ENCODE measurements at places on chromosomes 2 and 18. TPM values are rescaled to one million over a fixed set of nuclear protein-coding genes. Genes with fewer than 3 reads are reported as not detected.

Gene UGT1A6
- not detected for total RNA-seq

DNA sequence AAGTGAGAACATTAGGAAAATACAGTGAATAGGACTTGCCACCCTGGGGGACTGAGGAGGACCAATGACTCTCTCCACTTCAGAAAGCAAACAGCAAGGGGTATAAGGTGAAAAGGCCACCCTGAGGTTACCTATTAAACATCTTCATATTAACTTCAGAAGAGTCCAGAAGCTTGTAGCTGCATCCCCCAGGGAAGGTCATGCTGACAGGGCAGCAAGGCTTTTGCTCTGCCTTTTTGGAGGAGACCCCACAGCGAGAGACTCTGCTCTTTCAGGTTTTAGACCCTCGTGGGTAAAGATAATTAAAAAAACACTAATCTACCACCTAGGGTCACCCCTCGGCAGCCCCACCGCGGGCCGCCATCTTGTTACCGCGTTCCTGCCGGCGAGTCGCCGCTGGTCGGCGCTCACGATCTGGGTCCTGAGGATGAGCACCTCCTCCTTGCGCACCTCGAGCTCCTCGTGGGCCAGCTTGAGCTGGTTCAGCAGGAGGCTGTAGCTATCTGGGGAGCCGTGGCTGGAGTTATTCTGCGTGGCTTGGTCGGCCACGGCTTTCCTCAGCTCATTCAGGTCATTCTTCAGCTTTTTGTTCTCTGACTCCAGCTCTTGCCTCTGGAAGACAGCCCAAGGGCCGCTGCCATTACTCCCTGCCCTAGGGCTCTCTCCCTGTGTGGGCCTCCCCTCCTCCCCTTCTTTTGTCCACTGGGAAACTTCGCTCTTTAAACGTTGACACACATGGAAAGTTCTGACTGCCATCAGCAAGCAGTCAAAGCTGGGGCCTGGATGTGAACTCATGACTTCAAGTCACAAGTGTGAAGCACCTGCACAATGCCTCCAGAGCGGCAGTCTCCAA, 50.7 kb upstream of the ACAA2 start:
- DNase-seq: peak; percentile 5

GRCh38 chr2:98623657-98624056, 15.3 kb downstream of the UNC50 start:
- DNase-seq: peak; percentile 39

Gene RAX
- not detected for total RNA-seq

DNA sequence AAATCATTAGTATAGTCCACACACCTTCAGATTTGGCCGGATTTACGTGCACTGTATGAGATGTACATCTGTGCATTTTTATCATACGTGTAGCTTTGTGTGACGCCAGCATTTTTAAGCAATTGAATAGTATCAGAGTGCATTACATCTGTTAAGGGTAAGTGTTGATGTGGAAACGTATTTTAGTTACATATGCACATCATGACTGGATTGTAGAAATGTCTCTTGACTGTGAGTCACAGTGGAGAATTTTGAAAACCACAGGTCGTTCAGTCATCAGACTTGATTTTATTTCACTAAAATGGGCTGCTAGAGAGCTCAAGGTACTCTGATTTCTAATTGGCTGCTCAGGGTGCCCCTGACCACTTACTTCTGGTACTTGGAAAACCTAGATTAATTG, 5.4 kb upstream of the GPBAR1 start:
- DNase-seq: no peak

- no peak for DNase-seq
These were observed 25.3 kb upstream of the IL1RN start for GRCh38 chr2:113102133-113102532.

DNA sequence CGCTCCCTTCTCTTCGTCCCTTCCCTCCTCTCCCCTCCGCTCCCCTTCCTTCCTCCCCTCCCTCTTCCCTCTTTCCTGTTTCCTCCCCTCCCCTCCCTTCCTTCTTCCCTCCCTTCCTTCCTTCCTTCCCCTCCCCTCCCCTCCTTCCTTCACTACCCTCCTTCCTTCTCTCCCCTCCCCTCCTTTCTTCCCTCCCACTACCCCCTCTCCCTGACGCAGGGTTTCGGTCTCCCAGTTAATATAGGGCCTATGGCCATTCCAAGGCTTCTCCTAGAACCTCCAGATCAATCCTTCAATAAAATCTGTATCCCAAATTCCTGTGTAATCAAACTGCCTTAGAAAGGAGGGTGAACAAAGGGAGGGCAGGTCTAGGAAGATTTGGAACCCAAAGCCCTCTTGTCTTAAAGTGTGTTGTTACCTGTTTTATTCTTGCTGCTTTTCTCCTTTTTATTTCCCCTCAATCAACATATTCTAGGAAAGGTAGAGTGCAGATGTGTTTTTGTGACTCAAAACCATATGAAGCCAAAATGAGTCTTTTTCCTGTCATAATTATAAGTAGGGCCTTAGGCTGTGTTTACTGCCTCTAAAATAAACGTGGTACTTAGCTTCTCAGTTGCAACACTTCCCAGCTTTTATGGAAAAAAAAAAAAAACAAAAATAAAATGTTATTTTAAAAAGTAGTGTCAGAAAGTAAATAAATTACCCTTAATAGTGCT, 53.7 kb downstream of the GPD2 start:
- DNase-seq: no peak

Gene PCBP1
- total RNA-seq: 404 TPM

DNA sequence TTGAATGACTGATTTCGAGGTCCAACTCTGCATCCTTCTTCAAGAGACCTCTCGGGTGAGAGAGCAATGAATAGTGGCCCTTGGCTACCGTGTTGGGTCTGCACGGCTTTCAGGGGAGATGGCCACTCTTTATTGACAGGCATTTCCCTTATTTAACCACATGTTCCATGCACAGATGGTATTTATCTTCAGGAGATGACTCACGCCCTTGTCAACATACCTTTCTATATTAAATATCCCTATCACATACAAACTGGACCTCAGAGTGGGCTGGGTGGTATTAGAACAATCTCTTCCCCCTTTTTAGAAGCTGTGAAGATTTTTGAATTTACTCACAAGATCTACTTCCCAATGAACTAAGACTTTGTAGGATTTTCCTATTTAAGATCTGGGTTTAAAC, 109.6 kb upstream of the CDC42EP3 start:
- DNase-seq: no peak

DNA sequence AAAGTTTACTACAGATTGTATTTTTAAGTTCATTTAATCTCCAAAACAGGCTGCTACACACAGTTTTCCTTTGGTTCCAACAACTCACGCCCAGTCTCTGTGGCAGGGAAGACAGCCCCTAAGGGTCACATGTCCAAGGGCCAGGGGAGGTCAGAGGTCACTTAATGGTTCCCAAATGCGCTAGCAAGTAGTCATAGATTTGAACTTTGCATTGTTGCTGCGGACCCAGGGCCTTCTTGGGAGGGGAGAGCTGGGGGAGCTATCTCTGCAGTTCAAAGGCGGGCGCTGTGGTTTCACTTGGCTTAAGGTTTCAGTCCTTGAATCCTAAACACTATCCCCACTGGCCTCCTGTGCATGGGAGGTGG, 74.8 kb upstream of the ZNF532 start:
- no peak for DNase-seq

Gene ZNF385B
- total RNA-seq: 51.3 TPM

DNA sequence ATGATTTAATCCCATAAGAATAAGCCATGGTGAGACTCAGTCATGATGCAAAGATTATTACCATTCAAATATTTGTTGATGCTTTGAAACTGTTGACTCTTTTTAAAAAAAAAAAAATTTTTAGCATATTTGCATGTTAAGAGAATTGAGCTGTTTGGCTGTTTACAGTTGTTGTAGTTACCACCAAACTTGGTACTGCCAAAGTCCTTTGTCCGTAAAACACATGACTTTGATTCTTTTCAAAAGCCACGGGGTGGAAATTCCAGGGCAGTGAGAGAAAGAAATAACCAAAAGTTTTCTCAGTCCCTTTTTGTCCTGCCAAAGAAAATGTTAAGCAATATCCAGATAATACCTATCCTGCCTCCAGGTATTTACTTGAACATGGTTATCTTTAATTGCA, 474.8 kb downstream of the METTL4 start:
- DNase-seq: no peak

DNA sequence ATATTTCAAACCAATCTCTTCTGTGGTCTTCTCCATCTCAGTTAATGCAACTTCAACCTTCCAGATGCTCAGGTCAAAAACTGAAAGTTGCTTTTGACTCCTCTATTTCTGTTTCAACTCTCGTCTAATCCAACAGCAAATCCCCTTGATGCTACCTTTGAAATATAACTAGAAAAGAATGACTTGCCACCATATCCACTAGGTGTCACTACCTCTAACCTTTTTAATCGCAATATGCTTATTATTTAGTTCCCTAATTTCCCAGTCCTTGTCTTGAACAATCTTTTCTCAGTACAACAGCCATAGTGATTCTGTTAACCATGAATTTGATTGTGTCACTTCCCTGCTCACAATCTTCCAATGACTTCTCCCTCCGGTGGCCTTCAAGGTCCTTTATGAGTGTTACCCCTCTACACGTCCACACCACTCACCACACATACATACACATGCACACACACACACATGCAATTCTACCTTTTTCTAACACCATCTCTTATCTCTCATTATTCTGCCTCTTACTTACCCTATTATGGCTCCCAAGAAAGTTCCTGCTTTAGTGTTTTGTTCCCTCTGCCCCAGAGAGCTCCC, 245.5 kb upstream of the KCNJ3 start:
- DNase-seq: no peak

Gene COPS8
- total RNA-seq: 47.2 TPM

Gene EPB41L3
- 79.7 TPM for total RNA-seq

- no peak for DNase-seq
These were observed 1325.0 kb upstream of the CDH2 start for GRCh38 chr18:29501952-29502351.

- no peak for DNase-seq
These were observed 65.7 kb upstream of the RTN4 start for GRCh38 chr2:55115761-55116597.

DNA sequence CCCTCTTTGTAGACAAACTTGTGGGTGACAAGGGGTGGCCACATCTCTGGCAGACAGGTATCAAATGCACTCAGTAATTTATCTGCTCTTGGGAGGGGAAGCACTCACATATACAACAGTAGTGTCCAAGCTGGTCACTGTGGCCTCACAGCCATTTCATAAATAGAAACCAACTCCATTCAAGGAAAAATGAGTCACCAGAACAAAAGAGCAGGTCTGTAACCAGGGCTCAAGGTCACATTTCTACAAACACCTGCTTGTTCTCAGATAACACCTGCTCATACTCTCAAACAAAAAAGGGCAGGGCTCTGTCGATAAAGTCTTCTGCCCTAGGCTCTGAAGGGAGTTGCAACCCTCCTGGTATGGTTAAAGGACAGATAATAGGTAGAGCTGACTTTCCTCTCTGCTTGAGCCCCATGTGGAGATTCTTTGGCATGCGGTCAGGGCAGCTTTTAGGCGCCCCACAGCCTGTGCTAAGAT, 459.0 kb downstream of the BCL11A start:
- no peak for DNase-seq

Gene CAVIN2
- 73.6 TPM for total RNA-seq

Gene CLHC1
- 9.2 TPM for total RNA-seq

Gene EVX2
- not detected for total RNA-seq

Gene IL1R2
- total RNA-seq: 4.9 TPM

DNA sequence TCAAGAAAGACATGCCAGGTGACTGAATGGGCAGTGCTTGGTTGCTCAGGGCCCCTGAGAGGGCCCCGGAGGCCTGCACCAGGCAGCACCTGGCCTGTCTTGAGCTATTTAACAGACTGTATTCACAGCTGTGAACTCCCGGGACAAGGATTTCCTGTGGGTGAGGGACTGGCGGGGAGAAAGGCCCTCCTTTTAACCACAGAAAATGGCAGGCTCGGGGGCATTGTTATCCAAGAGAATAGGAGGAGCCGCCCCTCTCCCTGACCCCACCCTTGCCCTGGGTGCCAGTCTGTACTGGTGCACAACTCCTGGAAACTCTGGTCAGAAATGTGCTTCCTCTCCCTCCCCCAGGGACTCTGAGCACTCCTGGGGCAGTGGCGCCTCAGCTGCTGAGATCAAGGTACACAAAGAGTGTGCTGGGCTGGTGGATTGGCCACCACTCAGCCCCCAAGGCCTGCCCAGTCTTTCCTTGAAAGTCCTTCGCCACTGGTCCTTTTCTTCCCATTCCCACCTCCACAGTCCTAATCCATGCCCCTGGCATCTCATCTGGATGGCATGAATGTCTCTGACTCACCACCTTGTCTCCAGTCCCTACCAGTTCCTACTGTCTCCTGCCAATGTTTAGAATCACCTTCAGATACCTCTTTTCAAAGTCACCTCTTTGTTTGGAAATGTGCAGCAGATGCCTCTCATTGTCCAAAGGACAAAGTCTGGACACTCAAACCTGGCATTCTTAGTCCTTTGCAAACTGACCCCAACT, 19.6 kb upstream of the EPAS1 start:
- DNase-seq: no peak

Gene ADCYAP1
- total RNA-seq: 0.08 TPM

Gene TTC27
- 9.9 TPM for total RNA-seq

- DNase-seq: no peak
These were observed 110.9 kb downstream of the LYPD6 start for GRCh38 chr2:149441255-149441654.

GRCh38 chr2:235931676-235932075, 236.5 kb downstream of the GBX2 start:
- DNase-seq: no peak

Gene UGT1A4
- total RNA-seq: not detected

DNA sequence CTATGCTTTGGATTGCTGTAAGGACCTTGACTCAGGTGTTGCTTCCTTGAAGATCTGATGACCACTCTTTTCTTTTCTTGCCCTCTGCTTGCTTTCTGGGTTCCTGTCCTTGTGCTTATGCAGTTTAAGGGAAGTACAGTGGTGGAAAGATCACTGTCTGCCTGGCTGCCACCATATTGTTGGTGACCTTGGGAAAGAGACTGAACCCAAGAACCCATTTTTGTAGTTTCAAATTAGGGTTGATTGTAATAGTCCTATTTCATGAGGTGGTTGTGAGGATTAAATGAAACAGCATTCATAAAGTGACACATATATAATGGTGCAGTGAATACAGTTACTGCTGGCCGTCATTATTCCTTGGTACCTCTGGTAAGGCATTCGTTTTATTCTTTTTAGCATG, 41.1 kb downstream of the MAP4K4 start:
- no peak for DNase-seq

Gene PRKAG3
- not detected for total RNA-seq

Gene BOK
- 34.9 TPM for total RNA-seq

DNA sequence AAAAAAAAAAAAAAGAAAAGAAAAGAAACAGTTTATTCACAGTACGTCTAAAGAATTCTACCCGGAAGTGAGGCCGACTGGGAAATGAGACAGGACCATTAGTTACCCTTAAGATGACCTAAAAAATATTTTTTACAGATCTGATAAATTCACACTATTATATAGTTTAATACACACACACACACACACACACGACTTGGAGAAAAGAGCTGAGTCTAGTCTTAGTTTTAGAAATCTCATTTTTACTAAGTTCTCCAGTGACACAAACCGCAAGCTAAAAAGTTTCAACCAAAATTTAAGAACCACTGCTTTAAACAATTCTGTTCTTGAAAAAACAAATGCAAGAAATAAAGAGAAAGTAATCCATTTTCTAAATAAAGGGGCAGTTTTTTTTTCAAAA, 27.1 kb downstream of the ST3GAL5 start:
- DNase-seq: no peak

All from left lung (tissue), 14 donors.